ENCODE measurements at places on chromosomes 5 and 9.

- no peak for DNase-seq
These were observed 12.2 kb downstream of the DAB2IP start for GRCh38 chr9:121663591-121663990.

- DNase-seq = no peak
These were observed 4.8 kb downstream of the TOR2A start for GRCh38 chr9:127730262-127730661.

DNA sequence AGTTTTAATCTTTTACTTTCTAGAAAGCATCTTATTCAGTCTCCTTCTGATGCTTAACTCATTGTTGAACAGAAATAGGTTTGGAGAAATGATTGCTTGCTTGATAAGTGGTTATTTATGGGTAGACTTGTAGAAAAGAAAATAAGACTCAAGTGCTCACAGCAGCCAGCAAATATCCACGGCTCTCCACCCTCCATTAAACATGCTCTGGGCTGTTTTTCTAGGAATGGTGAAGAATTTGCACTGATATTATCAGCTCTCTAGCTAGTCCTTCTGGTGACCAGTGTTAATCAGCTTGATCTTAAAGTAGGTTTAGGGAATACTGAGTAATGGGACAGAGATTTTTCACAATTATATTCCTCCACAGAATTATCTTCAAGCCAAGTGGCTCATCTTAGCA lies 60.6 kb downstream of the SLC1A3 start:
- no peak for DNase-seq

DNA sequence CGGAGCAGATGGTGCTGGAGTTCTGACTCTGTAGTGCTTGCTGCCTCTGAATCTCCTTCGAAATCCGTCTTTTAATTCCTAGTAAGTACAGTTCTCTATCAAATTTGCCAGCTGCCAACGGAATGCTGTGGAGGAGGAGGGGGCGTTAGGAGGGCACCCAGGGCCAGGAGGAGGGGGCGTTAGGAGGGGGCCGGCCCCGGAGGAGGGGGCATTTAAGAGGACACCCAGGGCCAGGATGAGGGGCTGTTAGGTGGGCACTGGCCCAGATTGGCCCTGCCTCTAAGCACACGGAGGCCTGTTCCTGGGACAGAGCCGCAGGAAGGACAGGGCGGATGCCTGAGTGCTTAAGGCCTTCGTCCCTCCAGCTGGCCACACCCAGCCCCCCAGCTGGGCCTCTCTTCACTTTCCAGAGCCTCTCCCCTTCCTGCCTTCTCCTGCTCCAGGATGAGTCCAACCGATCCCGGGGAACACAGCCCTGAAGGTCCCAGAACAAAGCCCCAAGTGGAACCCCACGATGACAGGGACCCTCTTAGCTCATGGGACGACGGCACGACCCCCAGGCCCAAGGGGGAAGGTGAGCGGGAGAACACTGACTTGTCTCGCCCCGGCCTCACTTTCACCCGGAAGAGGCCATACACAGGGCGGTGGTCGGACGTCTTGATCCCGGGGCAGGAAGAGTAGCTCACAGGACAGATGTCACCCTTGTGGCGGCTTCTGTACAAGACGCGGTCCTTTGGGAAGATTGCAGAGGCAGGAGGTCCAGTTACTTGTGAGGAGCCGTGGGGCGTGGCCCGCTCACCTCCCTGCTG lies 9.8 kb downstream of the INPP5E start:
- no peak for DNase-seq

GRCh38 chr5:38463634-38464521 lies 92.6 kb downstream of the LIFR start:
- peak; percentile 84 for DNase-seq

GRCh38 chr5:111641533-111642233 lies 115.3 kb downstream of the NREP start:
- peak; percentile 8 for DNase-seq

DNA sequence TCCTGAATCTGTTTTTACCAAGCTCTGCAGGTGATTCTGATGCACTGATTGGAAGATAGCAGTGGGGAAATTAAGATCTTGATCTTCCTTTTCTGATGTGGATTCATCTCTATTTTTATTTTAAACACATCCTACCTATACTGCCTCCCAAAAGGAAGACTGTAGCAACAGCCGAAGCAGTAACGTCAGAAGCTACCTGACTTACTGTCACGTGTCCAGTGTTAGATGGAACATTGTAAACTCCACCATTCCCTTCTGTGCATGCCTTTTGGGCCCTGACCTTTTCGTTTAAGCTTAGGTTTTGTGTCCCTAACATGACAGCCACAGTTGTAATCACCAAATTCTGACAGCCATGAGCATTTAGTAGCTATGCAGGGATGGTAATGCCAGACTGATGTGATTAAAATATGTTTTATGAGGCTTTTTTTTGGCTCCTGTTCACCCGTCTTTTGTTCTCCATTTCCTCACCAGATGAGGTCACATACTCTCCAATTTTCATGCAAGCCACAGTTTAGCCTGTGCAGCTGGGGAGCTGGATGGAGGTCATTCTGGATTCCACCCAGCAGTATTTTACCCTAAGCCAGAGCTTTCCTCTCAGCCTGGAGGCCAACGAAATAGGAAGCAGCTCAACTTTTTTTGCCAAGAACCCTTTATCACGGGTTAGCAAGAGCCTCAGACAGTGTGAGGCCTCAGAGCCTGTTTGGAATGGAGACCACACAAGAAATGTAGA lies 15.6 kb upstream of the FOXD1 start:
- DNase-seq = no peak
